ENCODE measurements at places on chromosomes 11 and 22.
A peak's percentile ranks its signal among the peaks of the same experiment; 100 is the strongest.

GRCh38 chr11:4025248-4025966, 69.2 kb upstream of the RRM1 start:
- no peak for DNase-seq

DNA sequence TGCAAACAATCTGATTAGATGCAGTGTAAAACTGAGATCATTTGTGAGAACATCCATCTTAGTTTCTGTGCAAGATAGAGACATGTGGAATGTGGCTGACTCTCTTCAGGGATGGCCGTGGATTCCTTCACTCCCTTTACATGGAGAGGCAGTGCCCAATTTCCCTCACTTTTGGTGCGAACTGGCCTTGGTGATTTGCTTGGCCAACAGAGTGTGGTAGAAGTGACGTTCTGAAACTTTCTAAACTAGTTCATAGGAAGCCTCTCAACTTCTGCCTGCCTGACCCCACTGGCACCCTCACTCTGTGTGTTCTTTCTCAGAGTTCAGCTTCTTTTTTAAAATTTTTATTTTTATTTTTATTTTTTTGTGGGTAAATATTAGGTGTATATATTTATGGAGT, 9.9 kb upstream of the SYT13 start:
- no peak for DNase-seq

DNA sequence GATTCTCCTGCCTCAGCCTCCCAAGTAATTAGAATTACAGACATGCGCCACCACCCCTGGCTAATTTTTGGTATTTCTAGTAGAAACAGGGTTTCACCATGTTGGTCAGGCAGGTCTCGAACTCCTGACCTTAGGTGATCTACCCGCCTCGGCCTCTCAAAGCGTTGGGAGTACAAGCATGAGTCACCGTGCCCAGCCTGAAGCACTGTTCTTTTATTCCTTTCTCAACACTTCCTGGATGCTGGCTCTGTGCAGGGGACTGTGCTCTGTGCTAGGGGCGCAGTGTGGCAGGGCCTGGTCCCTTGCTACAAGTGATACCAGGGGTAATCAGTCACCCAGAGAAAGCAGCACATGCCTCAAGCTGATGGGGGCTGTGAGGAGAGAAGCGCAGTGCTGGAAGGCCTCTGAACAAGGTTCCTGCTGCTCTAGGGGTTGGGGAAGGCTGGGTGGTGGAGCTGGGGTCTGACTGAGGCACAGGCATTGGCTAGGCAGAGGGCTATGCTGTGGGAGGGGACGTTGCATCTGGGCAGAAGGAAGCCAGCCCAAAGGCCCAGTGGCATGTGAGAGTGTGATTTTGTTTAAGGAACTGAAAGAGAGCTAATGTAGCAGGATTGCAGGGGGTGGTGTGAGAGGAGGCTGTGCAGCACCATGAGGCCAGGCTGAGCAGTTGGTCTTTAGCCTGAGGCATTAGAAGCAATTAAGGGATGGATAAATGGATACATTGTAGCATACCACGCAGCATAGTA, 42.5 kb downstream of the CABIN1 start:
- DNase-seq = no peak

DNA sequence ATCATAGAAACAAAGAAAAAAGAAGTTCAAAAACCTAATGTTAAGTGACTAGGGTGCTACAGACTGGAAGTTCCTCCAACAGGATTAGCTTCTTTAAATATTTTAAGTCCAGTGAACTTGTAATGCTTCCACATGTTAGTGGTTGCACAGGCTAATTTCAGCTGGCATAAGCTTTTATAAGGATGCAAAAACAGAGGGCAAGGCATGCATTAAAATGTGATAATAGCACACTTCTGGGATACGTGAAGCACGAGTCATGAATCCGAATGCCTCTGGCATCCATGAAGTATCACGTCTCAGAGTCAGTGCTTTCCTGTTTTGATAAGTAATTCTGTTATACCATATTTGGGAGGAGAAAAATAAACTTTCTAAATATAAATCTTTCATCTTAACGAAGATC, 106.8 kb downstream of the DCDC1 start:
- no peak for DNase-seq

GRCh38 chr11:44725016-44725685, 1.6 kb upstream of the TSPAN18 start:
- no peak for DNase-seq

GRCh38 chr11:65992056-65992455, 9.9 kb downstream of the EIF1AD start:
- no peak for DNase-seq

GRCh38 chr11:92663539-92663938, 305.9 kb upstream of the MTNR1B start:
- no peak for DNase-seq

DNA sequence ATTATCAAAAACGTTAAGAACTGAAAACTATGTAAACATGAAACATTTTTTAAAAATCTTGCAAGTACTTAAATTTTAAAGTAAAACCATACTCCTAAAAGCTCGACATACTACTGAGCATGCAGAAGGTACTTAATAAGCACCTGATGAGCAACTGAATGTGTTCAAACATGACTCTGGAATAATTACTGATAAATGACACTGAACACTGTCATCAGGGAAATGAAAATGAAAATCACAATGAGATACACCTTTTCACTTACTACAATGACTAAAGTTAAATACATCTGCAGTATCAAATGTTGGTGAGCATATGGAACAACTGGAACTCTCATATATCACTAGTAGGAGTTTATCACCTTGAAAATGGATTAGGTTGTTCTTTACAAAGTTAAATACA, 65.2 kb downstream of the PICALM start:
- no peak for DNase-seq

- no peak for DNase-seq
Observed at GRCh38 chr11:86047275-86047991, 21.5 kb downstream of the PICALM start.

DNA sequence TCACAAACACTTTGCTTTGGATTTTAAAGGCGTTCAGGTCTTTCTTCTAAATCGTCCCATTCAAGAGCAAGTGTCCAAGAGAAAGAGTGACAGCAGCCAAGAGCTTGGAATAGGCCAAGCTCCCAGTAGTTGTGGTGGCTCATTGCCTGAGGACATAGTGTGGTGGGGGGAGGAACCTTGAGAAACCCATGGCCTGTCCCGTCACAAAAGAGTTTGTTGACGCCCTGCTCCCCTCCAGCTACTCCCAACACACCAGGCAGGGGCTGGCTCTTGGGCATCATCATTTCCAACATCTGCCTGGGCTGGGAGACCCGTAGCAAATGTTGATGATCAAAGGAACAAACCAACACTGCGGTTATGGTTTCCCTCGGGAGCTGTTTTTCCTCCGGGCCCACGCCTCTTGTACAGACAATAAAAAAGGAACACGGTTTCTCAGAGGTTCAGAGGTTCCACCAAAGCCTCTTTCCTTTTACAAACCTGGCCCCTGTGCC, 20.8 kb downstream of the FADS3 start:
- DNase-seq = no peak

DNA sequence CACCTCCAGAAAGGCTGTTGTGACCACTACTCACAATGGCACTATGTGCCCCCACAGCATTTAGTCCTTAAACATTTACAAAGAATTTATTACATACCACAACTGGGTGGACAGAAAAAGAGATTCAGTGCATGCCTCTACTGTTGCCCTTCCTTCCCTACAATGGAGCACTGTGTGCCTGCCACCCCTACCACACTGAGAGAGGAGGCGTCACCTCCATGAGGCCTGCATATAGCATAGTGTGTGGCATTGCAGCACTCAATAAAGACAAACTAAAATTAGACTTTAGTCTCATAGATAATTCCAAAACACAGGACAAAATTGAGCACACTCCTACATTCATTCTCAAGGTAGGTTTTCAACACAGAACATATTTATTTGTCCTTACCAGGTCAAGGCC, 25.8 kb downstream of the THAP12 start:
- DNase-seq = no peak

DNA sequence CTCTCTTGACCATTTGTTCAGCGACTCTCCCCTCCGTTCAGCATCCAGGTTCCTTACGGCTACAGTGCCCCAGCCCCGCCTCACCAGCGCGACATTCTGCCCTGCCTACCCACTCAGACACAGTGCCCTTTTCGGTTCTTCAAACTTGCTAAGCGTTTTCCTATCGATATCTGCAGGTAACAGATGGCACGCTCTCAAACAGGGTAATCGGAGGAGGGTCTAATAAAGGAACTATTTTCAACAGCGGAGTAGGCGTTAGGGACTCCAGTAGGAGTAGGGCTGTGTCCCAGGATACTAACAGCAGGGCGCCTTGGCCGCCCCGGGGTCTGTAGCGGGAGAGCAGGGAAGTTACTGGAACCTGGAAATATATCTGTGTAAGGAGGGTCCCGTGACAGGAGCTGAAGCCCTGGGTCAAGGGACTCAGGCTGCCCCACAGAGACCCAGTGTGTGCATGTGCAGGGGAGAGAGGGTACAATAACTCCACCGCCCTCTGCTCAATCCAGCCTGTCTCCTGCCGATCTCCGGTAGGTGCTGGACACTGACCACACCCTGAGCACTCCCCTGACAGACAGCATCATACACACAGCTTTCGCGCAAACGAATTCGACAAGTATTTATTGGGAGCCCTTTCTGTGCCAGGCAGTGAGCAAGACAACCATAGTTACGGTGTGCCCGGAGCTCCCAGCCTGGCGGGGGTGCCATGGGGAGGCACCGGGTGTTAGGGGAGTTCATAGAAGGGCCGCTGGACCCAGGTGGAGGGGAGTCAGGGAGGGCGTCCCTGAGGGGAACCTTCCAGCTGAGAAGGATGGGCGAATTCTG, 2.1 kb downstream of the KLHL35 start:
- DNase-seq = no peak

- peak; percentile 61 for DNase-seq
Observed at GRCh38 chr11:65078151-65078550, 5.7 kb downstream of the CDCA5 start.

DNA sequence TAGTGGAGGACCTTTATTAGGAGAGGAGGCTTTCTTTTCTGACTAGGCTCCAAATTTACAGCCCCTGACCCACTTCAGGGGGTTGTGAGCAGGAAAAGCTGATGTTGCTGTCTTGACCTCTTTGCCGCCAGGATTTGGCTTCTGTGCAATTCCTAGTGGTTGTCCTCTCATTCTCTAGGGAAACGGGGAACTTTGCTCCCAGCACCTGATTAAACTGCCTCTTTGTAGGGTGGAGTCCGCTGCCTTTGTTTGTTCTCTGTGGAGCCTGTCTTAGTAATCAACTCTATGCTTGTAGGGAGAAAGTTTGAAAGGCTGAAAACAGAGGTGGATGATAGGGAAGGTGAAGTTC, 16.3 kb downstream of the CTNND1 start:
- no peak for DNase-seq

- DNase-seq = no peak
Observed at GRCh38 chr11:132961453-132961852, 570.8 kb downstream of the OPCML start.

GRCh38 chr22:27063841-27064240, 406.5 kb downstream of the MIAT start:
- DNase-seq = no peak

- DNase-seq = no peak
Observed at GRCh38 chr11:34926831-34927132, 10.4 kb downstream of the PDHX start.

DNA sequence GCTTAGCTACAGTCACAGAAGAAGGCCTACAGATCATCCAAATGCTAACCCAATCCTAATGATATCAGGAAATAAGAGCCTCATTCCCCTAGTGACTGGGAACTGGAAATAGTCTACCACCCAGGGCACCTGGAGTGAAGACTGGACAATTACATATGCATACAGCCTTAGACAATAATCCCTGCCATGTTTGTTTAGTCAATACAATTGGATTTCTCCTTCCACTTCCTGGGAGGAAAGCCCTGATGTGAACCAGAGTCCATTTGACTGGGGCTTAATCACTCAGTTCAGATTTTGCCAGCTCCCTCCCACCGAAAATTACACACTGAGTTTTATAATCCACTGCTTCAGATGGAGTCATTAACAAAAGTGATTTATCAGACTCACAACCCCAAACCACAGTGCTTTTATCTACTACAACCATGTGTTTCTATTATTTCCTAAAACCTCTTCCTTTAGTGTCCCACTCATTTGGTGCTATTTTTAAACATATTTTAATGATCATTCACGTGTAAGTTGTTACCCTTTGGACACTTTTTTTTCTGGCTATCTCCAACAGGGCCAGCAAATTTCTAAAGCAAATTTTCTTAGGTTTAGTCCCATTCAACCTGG, 29.9 kb downstream of the CWF19L2 start:
- no peak for DNase-seq

- DNase-seq = no peak
Observed at GRCh38 chr22:31826443-31826842, 72.6 kb downstream of the DEPDC5 start.

DNA sequence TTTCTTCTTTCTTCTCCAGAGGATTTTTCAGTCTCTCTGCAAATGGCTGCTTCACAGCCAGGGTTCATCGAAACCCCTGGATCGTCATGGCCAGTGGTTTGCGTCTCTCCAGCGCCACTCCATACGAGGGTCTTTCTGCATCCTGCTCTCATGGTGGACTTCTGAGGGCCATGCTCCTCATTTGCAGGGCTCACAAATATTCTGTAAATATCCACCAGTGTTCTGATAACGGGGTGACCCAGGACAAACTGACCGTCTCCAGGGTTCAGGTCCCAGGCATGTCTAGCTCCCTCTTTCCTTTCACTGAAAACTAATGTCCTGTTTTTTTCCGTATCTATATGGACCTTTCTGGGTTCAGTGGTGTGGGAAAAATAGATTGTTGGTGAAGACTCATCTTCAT, 15.7 kb upstream of the VPREB1 start:
- DNase-seq = no peak

DNA sequence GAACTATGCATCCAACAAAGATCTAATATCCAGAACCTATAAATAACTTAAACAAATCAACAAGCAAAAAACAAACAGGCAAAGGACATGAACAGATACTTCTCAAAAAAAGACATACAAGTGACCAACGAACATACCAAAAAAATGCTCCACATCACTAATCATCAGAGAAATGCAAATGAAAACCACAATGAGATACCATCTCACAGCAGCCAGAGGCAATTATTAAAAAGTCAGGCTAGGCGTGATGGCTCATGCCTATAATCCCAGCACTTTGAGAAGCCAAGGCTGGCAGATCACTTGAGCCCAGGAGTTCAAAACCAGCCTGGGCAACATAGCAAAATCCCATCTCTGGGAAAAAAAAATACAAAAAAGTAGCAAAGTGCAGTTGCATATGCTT, 10.7 kb downstream of the SAA4 start:
- DNase-seq = no peak

DNA sequence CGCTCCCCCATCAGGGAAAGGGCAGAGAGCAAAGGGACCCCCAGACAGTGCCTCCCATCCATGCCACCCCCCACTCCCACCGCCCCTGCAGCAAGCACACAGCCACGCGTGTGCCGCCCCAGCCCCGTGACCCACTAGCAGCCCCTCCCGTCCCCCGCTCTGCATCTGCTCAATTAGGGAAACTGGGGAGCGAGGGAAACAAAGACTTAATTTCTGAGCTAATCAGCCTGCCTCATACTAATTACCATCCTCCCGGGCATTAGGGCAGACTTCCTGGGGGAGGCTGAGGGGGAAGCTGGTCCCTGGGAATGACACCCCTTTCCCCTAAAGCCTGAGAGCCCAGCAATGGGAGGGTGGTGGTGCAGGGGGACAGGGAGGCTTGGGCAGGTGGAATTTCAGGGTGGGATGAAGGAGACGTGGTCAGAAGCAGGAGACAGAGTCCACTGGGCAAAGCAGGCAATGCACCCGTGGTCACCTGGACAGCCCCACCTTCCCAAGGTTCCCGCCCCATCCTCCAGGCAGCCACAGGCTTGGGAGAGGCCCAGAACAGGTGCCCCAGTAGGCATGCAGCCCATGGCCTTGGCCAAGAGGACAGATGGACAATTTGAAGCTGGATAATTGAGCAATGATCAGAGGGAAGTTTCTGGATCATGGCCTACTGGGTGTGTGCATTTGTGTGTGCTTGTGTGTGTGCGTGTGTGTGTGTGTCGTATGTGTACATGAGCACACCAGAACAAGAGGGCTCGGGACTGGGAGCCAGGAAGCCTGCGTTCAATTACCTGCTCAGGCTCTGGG, 20.6 kb downstream of the ELFN2 start:
- DNase-seq = no peak
